ENCODE measurements at places on chromosomes 4 and X.
A peak's percentile ranks its signal among the peaks of the same experiment; 100 is the strongest.

DNA sequence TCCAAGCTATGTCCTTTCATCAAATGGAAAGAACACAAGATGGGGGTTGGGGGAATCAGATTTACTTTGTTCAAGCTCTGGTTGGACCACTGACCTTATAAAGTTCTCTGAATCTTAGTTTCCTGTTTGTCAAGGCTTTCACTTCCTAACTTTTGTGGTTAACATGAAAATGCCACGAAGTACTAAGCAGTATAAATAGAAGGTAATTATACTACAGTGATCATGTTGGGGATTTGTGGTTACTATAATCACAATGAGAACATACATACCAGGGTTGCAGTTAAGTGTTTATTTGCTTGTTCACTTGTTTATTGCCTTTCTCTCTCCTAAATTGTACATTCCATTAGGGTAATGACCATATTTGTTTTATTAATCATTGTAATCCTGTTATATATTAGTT is 53.2 kb downstream of the SPRY1 start:
- DNase-seq = no peak

DNA sequence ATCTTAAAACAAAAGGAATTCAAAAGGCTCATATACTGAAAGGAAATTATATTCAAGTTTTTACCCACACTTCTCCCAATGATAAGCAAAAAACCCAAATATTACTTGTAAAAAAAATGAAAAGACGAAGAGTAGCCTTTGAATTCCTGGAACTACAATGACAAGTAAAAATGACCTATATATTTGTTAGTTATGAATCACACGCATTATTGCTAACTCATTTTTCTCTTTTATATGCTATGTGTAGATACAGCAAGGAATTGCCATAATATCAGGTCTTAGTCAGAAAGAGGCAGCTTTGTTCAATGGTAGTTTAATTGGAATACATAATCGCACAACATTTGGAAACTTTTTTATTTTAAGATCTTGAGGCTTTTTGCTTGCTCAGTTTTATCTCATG is 22.7 kb upstream of the ASB5 start:
- DNase-seq = no peak

DNA sequence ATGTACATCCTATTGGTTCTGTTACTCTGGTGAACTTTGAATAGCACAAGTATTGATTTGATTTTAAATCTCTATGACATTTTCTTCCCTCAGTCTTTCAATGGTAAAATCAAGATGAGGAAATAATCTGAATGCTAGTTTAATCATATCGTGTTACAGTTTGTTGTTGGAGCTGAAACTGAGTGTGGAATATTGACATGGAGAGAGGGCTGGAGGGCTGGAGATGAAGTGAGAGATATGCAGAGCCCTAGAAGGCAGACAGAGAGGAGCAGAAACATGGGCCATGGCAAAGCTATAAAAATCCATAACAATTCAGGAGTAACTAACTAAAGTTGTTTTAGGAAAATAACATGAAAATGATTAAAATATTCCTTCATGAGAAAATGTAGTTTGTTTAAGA is 141.1 kb downstream of the BANK1 start:
- DNase-seq = no peak

GRCh38 chr4:19936476-19936875 is 315.2 kb upstream of the SLIT2 start:
- DNase-seq = no peak

GRCh38 chr4:158860856-158861255 is 92.0 kb downstream of the FNIP2 start:
- no peak for DNase-seq

DNA sequence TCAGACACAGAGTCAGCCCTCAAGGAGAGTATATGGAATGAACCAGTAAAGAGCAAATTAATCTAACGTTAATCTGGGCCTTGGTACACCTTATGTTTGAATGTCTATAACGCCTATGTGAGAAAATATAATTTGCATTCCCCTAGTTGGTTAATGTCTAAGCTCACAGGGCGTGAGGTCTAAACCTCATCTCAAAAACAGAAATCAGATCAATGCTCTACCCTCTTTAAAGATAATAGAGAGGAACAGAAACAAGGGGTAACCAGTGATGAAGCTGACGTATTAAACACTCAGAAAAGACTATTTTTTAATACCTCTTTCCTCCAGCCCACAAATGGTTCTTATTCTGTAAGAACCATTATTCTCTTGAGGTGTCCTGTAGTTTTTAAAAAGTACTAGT is 369.2 kb upstream of the NOCT start:
- no peak for DNase-seq

GRCh38 chr4:75698162-75698962 is 25.2 kb upstream of the G3BP2 start:
- DNase-seq = peak; percentile 41

GRCh38 chrX:109533005-109533404 is 3.6 kb upstream of the NXT2 start:
- DNase-seq = no peak

DNA sequence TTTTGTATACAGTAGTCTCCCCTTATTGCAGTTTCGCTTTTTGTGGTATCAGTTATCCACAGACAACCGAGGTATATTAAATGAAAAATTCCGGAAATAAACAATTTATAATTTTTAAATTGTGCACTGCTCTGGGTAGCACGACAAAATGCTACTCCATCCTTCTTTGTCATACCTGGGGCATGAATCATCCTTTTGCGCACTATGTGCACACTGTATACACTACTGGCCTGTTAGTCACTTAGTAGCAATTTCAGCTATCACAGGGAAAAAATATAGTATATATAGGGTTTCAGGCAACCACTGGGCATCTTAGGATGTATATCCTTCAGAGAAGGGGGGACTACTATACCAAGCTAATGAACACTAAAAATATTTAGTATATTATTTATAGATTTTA is 198.8 kb upstream of the FAT4 start:
- no peak for DNase-seq

DNA sequence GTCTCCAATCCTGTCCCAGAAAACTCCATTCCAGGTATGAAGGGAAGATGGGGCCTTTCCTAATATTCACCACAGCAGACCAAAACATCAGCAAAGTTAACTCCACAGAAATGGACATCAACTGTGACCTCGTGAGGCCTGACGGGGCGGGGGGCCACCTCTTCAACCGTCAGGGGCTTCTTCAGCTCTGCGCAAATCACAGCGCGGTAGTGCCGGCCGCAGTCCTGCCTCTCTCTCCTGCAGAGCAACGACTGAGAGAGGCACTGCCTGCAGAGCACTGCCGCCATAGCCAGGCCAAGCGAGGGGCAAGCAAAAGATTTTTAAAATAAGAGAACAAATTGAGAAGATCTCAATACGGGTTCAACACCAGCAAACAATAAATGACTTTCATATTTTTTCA is 226.2 kb downstream of the STPG2 start:
- no peak for DNase-seq

GRCh38 chrX:67604979-67605703 is 61.3 kb downstream of the AR start:
- no peak for DNase-seq

- no peak for DNase-seq
Observed at GRCh38 chr4:37862961-37863360, 27.9 kb upstream of the TBC1D1 start.

DNA sequence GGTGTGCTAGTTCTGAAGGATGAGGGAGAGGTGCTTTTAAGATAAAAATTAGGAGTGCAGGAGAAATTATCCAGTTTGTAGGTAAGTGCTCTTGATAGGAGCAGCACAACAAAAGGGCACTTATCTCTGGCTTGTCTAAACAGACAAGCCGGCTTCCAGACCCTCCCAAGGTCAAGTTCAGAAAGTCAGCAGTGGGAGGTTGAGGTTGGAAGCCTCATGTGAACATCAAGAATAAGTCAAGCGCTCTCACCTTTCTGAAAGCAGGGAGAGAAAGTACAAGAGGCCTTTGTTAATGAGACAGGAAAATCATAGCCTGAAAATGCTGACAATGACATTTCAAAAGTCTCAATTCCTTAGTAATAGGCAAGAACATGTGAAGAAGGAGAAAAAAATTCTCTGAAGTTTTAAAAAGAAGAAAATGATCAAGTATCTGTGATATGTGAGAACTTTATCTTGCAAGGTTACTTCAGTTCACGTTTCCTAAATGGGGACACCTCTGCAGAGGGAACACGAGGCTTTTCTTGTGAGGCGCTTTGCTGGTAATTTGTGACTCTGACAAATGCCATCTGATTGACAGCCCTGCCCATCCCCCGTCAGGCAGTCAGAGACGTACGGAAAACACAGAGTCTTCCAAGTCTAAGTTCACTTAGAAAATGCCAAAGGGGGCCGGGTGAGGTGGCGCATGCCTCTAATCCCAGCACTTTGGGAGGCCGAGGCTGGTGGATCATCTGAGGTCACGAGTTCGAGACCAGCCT is 62.2 kb downstream of the TIGD2 start:
- no peak for DNase-seq

DNA sequence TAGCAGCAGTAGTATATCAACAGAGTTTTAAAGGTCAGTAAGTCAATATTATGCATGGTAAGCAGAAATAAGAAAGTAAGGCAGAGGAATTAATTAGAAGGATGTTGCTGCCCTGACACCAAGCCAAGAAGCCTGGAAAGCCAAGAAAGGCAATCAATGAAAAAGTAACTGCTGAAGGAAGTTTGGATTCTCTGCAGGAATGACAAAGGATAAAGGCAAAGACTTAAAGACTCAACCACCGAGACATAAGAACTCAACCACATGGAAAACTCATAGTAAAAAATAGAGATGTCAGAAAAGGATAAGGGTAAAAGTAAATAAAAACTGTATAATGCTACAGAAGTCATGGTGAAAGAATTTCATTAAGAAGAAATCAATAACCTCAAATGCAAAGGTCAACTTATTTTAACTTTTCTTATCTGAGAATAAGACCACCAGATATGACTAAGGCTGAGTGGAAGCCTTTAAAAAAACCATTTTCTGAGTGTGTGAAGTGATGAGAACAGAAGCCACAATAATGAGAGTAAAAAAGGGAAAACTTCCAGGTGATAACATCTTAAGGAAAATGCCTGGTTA is 55.2 kb downstream of the NEK1 start:
- no peak for DNase-seq

- no peak for DNase-seq
Observed at GRCh38 chrX:3820167-3820566, 106.7 kb upstream of the PRKX start.

- no peak for DNase-seq
Observed at GRCh38 chr4:183493246-183493645, 11.6 kb upstream of the ING2 start.

- no peak for DNase-seq
Observed at GRCh38 chr4:92305148-92305877, 1.5 kb downstream of the GRID2 start.

DNA sequence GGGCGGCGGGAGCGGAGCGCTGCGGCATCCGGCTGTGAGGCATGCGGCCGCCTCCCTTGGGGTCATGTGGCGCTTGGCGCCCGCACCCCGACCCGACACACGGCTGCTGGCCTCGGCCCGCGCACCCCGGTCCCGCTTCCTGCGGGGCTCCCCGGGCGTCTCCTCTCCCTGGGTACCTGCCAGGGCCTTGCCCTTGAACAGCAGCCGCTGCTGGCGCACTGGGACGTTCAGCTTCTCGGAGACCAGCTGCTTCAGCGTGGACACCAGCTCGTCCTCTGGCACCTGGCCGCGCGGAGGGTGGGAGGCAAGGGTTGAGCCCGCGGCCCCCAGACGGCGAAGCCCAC is 391 bp downstream of the UBL4A start:
- peak; percentile 63 for DNase-seq

DNA sequence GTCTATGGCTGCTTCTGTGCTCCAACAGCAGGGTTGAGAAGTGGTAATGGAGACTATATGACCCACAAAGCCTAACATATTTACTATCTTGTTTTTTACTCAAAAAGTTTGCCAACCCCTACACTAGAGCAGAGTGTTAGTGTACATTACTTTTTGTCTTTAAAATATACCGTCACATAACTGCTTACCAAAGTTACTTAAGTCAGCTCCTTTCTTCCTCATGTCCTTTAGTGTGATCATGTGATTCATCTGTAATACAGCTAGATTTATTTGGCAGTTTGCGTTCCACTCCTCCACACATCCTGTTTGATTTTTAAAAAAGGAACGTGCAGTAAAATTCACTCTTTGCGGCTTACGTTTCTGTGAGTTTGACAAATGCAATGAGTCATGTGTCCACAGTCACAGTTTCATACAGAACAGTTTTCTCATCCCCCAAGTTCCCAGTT is 162.4 kb upstream of the GPRIN3 start:
- DNase-seq = peak; percentile 20

GRCh38 chr4:85180533-85180932 is 214.0 kb upstream of the WDFY3 start:
- no peak for DNase-seq

- DNase-seq = no peak
Observed at GRCh38 chr4:138630666-138631065, 384.9 kb upstream of the NOCT start.

- DNase-seq = no peak
Observed at GRCh38 chr4:10526429-10527222, 69.4 kb upstream of the ZNF518B start.

DNA sequence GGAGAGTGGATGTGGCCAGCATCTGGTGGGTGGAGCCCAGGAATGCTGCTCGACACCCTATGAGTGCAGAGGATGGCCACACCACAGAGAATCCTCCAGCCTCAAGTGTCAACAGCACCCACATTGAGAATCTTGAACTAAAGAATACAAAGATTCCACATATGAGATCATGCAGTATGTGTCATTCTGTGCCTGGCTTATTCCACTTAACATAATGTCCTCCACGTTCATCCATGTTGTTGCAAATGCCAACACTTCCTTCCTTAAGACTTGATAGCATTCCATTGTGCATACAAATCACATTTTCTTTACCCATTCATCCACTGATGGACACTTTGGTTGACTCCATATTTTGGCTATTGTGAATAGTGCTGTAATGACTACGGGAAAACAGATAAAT is 145.8 kb downstream of the PRKX start:
- no peak for DNase-seq

GRCh38 chr4:176464748-176465147 is 145.0 kb downstream of the SPCS3 start:
- DNase-seq = no peak

- no peak for DNase-seq
Observed at GRCh38 chr4:161186012-161186411, 977.8 kb downstream of the FSTL5 start.

Data from activated T-cell treated with anti-CD3 and anti-CD28 coated beads, Interleukin-2, amount 50 U/mL, for 48 hours (primary cell).